GM10248 (cell line): ENCODE measurements at places on chromosomes 3 and 15.

GRCh38 chr15:50277370-50277769 is 11.8 kb upstream of the HDC start:
- DNase-seq, result no peak

DNA sequence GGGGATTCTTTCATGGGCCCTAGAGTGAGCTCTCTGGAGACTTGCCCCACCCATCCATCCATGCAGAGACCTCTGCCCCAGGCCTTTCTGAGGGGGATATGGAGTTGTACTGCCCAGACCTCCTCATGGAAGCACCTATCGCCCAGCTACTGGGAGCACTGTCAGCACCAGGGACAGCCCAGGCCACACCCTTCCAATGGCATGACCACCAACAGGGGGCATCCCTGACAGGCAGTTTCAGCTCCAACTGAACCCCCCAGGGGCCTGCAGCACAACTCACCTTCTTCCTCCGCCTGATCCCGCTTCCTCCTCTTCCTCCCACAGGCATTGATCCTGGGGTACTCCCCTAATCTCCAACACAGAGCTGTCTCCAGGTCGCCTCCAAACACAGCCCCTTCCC is 21.8 kb downstream of the MRPS11 start:
- DNase-seq, result no peak

GRCh38 chr3:46298871-46299607 is 54.9 kb upstream of the CCR2 start:
- DNase-seq, result peak; percentile 37

- DNase-seq, result no peak
These were observed 50.6 kb downstream of the CASR start for GRCh38 chr3:122234117-122234516.

- DNase-seq, result no peak
These were observed 259.9 kb upstream of the RGMA start for GRCh38 chr15:93348711-93349545.

GRCh38 chr3:126274735-126275619 is 82.2 kb downstream of the KLF15 start:
- DNase-seq, result peak; percentile 3

GRCh38 chr3:33808559-33808958 is 10.1 kb downstream of the PDCD6IP start:
- DNase-seq, result no peak

DNA sequence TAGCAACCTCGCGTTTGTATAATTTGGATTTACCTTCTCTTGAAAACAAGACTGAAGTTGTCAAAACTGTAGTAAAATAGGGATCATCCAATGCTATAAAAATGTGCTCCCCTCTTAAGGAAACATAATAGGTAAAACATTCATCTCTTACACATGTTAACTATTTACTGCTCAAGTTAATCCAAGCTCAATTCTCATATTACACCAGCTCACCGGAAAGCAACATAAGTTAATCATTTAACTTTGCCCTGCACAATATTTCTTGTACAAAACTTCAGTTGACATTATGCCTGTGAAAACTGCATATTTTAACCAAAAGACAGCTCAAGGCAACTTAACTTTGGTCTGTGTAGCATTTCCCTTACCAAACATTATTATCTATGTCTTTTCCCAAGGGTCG is 634.2 kb downstream of the NAALADL2 start:
- DNase-seq, result no peak

- DNase-seq, result no peak
These were observed 279.7 kb downstream of the LPP start for GRCh38 chr3:188433521-188434150.

DNA sequence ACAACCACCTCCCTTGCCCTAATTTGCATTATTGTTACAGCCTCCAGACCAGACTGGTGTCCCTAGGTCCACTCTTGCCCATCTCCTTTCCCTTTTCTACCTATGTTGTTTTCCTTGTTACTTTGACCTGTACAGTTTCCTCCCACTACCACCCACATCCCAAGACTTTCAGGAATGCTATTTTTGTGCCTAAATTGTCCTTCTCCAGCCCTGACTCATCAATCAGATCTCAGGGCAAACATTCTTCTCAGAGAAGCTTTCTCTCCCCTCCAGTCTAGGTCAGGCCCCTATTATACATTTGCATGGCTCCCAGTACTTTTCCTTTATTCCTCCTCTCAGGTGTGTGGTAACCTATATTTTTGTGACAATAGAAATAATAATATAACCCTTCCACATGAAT is 241.5 kb downstream of the IGSF11 start:
- DNase-seq, result no peak

- peak; percentile 40 for DNase-seq
These were observed 84.8 kb downstream of the SMAD3 start for GRCh38 chr15:67150023-67150860.

DNA sequence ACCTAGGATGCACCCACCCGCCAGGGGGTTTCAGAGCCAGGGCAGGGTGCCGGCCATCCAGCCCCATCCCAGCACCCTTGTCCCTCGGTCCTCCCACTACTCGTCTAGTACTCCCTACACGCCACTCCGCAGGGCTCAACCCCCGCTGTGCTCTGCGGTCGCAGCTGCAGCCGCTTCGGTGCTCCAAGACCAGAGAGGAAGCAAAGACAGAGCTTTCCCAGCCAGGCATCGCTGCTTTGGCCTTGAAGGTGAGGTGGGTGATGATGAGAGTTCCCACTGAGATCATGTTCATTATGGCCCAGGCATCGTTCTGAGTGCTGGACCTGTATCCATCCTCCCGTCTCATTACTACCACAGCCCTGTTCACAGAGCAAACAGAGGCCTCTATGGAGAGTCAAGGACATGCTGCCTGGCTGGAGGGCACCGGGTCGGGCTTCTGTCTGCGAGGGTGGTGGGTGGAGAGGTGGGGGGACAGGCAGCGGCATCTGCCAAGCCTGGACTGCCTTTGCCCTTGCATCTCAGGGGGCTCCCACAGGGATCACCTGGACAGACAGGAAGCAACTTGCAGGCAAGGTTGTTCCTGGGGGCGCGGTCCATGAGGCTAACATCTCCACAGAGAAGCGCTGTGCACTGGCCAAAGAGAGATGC is 66.9 kb downstream of the KLF13 start:
- DNase-seq, result peak; percentile 6

- DNase-seq, result no peak
These were observed 464 bp upstream of the MRPS25 start for GRCh38 chr3:15065550-15066007.

DNA sequence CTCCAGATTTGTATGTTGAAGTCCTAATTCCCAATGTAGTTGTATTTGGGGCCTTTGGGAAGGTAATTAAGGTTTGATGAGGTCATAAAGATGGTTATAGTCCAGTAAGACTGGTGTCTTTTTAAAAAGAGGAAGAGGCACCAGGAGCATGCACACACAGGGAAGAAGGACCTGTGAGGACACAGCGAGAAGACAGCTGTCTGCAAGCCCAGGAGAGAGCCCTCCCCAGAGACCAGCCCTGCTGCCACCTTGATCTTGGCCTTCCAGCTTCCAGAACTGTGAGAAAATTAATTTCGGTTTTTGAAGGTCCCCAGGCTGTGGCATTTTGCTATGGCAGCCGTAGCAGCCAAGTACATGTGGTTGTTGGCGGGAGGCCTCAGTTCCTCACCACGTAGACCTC is 32.8 kb upstream of the TSEN2 start:
- no peak for DNase-seq

DNA sequence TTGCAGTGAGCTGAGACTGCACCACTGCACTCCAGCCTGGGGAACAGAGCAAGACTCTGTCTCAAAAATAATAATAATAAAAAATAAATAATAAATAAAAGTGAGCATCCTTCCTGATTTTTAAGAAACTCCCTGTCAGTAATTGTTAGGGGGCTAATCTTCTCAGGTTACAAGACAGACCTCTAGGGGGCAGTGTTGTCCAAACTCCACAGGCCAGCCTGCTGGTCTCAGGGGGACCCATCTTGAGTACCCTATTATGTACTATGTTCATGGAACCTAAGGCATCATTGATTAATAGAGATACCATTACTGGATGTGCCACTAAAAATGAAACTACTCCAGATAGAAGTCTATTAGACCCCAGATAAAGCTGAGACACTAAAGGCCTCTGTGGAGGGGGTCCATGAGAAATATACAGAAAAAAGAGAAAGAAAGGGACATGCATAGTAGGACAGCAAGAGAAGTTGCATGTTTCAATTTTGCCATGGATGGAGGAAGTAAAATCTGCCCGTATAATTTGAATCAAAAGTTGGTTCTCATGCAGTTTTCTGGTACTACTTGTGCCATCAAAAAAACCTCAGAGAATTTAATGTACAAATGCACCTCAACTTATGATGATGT is 85.5 kb upstream of the CDV3 start:
- DNase-seq, result peak; percentile 30

DNA sequence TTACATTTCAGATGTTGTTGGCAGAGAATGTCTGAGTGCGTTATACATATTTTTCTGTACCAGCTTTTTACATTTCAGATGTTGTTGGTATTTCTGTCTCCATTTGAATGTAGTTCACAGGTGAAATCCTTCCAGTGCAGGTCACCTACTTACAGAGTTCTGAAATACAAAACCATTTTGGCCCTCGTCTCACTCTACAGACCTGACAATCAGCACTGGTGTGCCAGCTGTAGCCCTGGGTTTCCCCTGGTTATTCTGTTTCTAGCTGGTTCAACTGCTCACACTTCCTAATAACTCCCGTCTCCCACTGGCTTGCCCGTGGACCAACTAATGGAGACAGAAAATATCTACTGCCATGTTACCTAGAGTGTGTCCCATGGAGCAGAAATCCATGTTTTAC is 87.5 kb upstream of the CDIN1 start:
- no peak for DNase-seq

- no peak for DNase-seq
These were observed 692.1 kb downstream of the DIPK2A start for GRCh38 chr3:144663456-144664436.

DNA sequence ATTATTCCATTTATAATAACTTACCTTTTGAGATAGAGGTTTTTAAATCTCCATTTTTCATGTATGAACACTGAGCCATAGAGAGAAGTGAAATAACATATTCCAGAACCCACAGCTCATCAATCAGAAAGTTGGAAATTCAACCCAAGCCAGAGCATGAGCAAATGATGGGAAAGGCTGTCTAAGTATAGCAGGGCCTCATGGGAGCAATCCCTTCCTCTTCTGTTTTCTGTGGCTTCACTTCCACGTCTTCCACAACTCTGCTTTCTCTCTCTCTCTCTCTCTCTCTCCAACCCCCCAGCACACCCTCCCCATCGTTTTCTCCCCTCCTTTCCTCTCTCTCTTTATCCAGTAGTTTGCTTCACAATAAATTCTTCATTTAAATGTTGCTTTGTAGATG is 14.8 kb upstream of the IL1RAP start:
- DNase-seq, result no peak

- DNase-seq, result no peak
These were observed 158.0 kb downstream of the MEIS2 start for GRCh38 chr15:36942248-36942827.

DNA sequence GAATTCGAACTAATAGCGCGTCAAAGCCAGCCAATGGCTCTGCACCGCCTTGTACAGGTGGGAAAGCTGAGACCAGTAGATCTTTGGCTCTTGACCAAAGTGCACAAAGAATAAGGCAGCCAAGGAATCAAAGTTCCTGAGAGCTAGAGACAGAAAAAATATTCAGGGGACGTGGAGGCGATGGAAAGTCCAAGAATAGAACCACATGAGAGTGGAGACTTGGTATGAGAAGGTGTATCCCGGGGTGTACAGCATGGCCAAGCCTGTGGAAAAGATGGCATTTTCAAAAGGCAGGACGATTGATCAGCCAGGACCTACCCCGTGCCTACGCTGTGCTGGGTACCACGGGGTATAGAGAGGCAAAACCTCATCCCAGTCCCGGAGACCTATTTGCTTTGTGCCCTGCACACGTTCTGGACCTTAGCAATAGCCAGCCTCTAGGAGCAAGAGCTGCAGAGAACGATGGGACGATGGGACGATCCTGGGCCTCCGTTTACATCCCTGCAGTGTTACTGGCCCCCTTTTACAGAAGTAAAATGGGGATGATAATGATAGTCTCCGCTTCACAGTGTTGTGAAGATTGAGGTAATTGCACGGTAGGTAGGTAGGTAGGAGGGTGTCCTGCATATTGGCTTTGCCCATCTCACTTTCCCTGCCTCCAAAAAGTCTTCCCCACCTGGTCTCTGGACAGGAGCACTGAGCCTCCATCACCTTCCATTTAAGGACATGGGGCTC is 583 bp upstream of the RBSN start:
- DNase-seq, result no peak

DNA sequence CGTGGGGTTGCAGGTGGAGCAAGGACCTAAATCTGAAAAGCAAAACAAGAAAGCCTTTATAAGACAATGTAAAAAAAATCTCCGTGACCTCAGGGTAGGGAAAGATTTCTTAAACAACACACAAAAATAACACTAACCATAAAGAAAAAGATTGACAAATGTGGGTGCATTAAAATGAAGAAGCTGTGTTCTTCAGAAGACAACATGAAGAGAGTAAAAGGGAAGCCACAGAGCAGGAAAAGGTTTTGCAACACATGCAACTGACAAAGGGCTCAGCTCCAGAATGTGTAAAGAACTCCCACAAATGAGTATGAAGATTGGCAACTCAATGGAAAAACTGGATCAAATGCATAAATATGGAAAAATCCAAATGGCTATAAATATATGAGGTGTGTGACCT is 74.2 kb downstream of the MAGEF1 start:
- DNase-seq, result no peak

- no peak for DNase-seq
These were observed 52.0 kb downstream of the SUCNR1 start for GRCh38 chr3:151925419-151925818.

DNA sequence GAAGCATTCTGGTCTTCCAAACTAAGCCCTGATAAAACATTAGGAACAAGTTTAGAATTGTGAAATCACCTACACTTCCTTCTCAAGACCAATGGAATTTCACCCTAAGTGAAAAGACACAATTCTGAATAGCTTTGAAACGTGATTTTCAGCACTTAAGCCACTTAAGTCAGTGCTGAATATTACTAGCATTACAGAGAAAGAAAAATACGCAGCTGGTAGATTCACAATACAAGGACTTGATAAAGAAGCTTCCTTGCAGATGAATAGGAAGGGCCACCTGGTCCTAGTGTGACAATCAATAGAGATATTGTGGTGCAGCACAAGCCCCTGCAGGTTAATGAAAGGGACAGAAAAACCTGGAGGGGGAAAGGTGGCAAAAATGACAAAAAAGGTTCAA is 353.1 kb upstream of the ALCAM start:
- no peak for DNase-seq

DNA sequence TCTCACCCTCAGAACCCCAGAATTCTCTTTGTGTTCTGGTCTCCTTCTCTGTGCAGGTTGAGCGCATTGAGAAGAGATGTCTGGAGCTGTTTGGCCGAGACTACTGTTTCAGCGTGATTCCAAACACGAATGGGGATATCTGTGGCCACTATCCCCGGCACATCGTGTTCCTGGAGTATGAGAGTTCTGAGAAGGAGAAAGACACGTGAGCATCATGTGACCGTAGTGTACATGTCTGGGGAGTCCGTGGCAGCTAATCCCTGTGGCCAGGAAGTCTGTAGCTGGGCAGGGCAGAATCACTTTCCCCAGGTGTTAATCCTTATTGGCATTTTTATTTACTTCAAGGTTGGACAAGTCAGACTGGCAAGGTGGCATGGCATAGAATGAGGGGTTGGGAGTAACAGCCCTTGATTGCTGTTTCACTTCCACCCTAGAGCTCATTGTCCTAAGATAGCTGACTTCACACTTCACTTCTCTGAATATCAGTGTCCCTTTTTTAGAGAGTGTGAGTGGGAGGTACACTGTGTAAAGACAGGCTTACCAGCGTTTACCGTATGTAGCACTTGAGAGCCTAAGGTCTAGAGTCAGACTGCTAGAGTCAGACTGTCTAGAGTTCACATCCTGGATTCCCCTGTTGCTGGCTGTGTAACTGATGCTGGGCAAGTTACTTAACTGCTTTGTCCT is 4.4 kb downstream of the MTMR14 start:
- DNase-seq, result peak; percentile 55

GRCh38 chr3:23455775-23456174 is 252.6 kb downstream of the UBE2E2 start:
- no peak for DNase-seq
